ENCODE measurements at places on chromosomes 1 and 21.

DNA sequence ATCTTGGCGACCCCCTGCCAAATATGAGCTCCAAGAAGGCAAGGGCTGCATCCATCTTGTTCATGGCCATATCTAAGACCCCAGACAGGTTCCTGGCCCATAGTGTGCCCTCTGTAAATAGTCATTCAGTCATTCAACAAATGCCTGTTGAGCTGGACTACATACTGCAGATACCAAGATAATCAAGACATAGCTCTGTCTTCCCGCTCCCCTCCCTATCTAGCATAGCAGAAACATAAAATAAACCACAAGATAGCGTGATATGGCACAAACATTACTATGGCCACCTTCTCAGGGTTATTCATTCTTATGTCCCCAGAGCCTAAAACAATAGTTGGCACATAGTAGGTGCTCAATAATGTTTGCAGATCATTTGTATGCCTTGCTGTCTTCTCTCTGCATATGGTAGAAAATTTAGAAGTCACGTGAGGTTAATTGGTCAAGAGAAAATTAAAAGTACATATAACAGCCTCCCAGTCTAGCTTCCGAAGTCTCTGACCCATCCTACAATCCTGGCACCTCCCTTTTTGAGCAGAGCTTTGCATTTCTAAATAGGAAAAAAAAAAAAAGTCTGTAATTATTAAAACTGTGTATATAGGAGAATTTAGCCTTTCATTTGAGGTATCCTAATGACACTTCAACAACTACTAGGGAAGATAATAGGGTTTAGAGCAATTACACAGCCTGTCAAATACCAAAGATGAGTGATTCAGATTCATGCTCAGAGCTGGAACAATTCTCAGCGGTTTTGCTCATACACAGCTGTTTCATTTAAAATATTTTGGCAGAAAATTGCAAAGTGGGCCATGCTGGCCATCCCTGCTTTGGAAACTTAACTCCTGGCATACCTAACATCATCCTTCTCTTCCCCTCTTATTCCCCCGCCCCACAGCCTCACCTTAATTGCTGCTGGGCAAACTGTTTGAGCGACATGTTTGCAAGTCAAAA lies 219.0 kb downstream of the KAZN start:
- DNase-seq, result no peak
- no peak overlapping the region for H3K27ac ChIP-seq
- no peak overlapping the region for H3K4me3 ChIP-seq
- no peaks in the 10 kb centered on the region for H3K27me3 ChIP-seq
- no peaks in the 10 kb centered on the region for H3K36me3 ChIP-seq
- H3K4me1 ChIP-seq, result no peaks in the 10 kb centered on the region

DNA sequence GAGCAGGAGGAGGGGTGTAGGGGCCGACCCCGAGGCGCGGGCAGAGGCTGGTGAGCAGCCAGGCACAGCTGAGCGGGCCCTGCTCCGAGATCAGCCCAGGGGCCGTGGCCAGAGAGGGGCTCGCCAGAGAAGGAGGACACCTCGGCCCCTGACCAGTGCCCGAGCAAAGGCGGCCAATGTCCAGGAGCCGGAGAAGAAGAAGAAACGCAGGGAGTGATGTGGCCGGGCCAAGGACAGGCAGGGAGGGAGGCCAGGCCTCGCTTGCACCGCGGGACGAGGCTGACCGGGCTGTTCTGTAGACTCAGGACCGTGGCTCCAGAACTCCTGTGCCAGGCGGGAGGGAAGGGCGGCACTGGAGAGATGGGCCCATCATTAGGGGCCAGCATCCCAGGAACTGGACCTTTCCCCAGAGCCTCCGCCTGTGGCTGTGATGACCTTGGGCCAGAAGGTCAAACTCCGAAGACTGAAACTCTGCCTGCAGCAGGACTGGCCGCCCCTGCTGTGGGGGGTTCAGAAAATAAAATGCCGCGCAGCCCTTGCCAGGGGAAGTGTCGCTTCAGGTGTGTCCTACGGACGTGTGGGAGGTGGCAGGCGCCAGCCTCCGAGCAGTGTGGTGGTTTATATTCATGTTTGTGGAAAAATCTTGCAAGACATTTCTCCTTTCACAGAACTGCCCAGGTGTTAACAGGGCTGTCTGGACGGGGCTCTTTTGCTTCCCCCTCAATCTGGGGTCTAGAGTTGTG lies 14.4 kb downstream of the RRP1 start:
- peaks cover 33% of the 10 kb centered on the region for H3K36me3 ChIP-seq
- H3K27ac ChIP-seq, result no peak overlapping the region
- DNase-seq, result no peak
- H3K27me3 ChIP-seq, result no peaks in the 10 kb centered on the region
- no peak overlapping the region for H3K4me3 ChIP-seq

- H3K4me1 ChIP-seq, result no peaks in the 10 kb centered on the region
- no peaks in the 10 kb centered on the region for H3K36me3 ChIP-seq
- H3K27me3 ChIP-seq, result no peaks in the 10 kb centered on the region
- DNase-seq, result no peak
- no peak overlapping the region for H3K27ac ChIP-seq
These were observed 357.4 kb upstream of the ADGRL2 start for GRCh38 chr1:81443288-81443687.

DNA sequence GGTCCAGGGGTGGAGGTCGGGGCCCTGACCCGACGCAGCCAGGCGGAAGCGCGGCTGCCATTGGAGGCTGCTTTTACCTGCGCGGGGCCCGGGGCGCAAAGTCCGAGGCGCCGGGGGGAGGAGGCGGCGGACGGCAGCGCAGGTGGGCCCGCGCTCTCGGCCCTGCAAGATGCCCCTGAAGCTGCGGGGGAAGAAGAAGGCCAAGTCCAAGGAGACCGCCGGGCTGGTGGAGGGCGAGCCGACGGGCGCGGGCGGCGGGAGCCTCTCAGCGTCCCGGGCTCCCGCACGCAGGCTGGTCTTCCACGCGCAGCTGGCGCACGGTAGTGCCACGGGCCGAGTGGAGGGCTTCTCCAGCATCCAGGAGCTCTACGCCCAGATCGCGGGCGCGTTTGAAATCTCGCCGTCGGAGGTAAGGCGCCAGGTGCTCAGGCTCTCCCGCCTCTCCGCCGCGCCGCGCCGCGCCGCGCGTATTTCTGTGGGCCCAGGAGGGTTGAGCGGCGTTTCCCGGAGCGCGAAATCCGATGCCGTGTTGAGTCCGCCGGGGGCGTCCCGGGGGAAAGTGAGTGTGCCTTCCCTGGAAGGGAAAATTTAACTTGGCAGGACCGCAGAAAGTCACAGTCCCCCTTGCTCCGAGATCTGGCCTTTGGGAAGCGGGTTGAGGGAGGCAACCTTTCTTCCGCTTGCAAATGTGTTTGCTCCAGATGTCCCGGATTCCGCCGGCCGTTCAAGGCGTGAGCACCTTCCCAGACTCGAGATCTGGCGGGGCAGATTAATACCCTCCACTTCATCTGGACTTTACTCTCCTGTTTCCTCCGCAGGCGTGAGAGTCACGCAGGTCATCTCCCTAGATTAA lies at the start of gene GIPC2:
GIPC2 (plus strand) TSS at position 41 of the 853 bp plus-strand sequence; CDS start at position 170, 129 bp downstream.
- H3K4me1 ChIP-seq, result peaks cover 7% of the 10 kb centered on the region
- H3K27ac ChIP-seq, result no peak within 1 kb of the TSS
- no peak for DNase-seq
- no peaks in the 10 kb centered on the region for H3K36me3 ChIP-seq
- H3K4me3 ChIP-seq, result peak within 1 kb of the TSS; percentile 64

- peaks cover 27% of the 10 kb centered on the region for H3K4me1 ChIP-seq
- H3K27ac ChIP-seq, result peak overlapping the region; percentile 87
These were observed 255.1 kb downstream of the NFIA start for GRCh38 chr1:61337441-61337951.
